ENCODE measurements at places on chromosomes 1 and 21.
A peak's percentile ranks its signal among the peaks of the same experiment; 100 is the strongest.

GRCh38 chr1:1089731-1090423 lies 15.8 kb upstream of the RNF223 start:
- DNase-seq = no peak

- no peak for DNase-seq
These were observed 47.3 kb upstream of the COL18A1 start for GRCh38 chr21:45357436-45358260.

DNA sequence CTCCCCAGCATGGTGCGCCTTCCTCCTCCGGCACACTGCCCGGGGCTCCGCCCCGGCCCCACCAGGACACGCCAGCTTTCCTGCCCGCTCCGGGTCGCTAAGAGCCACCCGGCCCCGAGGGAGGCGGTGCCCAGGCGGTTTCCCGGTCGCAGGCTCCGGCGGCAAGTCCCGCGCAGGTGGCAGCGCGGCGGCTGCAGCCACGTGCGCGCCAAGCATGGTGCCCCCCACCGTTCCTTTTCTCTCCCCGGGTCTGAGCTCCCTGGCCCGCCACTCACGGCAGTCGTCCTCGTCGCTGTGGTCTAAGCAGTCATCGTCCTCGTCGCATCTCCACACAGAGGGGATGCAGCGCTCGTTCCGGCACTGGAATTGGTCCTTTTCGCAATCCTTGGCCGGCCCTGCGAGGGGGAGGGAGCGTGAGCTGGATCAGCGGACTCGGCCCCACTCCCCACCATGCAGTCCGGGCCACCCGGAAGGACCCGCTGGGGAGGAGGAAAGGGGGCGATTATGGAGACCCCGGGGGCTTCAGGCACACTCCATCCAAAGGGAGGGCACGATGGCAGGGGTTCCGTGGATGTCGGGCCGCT lies 1.2 kb downstream of the LRP8 start:
- DNase-seq = no peak

- no peak for DNase-seq
These were observed 54.7 kb downstream of the B3GALT5 start for GRCh38 chr21:39667353-39667891.

GRCh38 chr1:117174851-117175250 lies 35.9 kb downstream of the VTCN1 start:
- DNase-seq = no peak

DNA sequence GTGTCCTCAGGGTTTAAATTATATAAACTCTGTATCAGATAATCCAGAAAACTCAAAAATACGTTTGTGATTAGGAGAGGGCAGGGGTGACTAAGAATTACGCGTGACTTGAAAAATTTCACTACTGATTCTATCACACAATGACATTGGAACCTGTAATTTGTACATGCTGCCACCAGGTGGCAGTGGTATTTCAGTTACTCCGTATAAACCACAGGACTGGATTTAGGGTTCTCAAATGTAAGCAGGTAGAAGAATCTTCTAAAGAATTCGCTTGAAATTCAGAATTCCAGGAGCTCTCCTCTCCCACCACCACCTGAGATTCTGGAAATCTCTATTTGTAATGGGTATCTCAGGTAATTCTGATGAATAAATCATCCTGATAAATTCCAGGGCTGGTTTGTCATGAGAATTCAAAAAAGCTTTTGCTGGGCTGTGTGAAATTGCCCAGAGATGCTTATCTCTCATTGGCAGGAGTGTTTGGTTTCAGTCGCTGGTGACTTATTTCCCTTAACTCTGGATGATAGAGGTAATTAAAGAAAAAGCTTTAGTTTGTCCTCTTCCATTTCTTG lies 1.7 kb upstream of the KRTAP7-1 start:
- DNase-seq = peak; percentile 42

- DNase-seq = no peak
These were observed 206.1 kb upstream of the GALNT2 start for GRCh38 chr1:229860926-229861325.

DNA sequence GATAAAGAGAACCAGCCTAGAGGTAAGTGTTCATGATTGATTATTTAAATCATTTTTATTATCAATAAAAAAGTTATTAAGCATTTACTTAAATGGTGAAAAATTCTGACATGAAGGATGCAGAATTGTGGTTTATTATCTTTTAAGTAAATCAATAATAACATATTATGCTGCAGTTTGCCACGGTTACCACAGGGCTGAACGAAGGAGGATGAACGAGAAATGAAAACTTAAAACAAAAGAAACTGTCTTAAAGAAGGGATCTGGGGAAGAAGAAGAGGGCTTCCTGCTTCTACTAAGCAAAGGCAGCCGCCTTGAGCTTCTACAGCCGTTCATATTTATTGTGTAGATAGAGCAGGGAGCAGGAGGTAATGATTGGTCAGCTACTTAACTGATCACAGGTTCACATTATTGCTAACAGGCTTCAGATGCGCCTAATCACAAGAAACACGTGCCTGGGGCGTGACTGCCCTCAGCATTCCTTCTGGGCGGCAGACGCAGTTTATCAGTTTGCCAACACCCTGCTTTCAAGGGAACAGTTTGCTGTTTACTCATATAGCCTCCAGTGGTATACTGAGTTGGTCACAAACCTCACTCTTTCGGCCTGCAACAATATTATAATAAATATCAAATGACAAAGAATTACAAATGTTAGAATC lies 5.8 kb upstream of the FNBP1L start:
- no peak for DNase-seq

DNA sequence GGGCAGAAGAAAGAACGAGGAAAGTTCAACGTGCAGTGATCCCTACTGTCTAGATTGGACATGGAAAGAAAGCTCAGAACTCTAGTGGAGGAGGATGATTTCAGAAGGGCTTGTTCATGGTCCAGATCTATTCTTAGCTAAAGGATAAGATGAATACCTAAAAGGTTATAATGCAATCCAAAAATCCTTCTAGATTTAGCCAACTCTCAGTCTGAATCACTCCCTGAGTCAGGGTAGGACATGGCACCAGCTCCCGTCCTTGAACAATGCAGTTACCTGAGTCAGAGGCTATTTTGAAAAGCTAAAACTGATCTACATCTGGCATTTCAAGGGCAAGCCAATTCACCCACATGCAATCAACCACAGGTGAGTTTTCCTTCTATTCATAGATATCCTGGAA lies 38.8 kb upstream of the HIVEP3 start:
- DNase-seq = no peak

DNA sequence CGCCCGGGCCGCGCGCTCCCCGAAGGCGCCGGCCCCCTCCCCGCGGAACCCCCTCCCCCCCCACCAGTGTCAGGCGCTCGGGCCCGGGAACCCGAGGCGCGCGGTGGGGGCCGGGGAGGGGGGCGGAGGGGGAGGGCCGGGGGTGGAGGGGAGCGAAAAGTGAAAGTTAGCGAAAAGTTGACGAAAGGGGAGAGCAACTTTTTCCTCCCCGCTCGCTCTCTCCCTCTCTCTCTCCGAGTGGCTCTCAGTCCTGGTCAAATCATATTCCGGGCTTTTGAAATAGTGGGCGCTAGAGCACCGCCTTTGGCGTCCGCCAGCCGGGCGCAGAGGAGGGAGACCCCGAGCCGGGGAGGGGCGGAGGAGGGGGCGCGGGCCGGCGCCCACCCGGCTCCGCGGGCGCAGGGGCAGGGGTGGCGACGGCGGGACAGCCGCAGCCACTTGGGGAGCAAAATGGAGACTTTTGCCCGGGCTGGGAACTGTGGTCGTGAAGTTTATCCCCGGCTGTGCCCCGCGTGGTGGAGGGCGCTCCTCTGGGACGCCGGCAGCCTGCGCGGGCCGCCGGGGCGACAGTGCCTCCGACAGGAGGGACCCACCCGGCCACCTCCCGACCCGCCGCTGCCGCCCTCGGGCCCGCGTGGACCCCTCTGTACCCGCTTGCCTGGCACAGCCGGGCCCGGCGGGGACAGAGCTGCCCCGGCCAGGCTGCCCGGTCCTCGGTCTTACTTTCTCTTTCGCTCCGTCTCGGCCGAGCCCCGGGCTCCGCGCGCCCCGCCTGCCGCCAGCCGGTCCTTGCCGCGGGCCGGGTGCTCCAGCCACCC lies 697 bp downstream of the PRDM16 start:
- DNase-seq = no peak

GRCh38 chr1:114832057-114832456 lies 22.6 kb upstream of the SYCP1 start:
- no peak for DNase-seq

DNA sequence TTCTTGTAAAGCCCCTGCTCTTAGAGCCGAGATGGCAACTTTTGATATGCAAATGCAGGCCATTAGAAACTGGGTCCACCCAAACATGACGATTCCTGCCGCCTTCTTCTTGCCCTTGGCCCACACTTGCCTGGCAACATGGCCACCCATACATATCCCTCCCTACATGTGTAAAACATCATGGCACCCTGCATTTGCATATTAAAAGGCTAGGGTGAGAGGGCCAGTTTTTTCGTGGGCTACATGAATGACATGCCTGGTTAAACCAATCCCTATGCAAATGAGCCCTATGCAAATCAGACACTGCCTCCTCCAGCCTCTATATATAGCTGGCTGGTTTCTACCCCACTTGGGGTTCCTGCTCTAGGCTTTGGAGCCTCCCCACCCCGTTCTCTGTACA lies 18.8 kb downstream of the PLA2G2A start:
- no peak for DNase-seq

- DNase-seq = no peak
These were observed 102.5 kb downstream of the LAMC2 start for GRCh38 chr1:183288583-183288982.

All from CD4-positive, alpha-beta T cell treated with Interleukin-2 at 100 ng/mL for 4 hours (primary cell).